RCC 7860 (cell line): ENCODE measurements at places on chromosomes 2 and 18.

- no peak for DNase-seq
These were observed 101.5 kb downstream of the VWA3B start for GRCh38 chr2:98188351-98189046.

- no peak for DNase-seq
These were observed 464.7 kb downstream of the MEIS1 start for GRCh38 chr2:66899648-66900047.

GRCh38 chr18:28045176-28045810, 131.6 kb downstream of the CDH2 start:
- DNase-seq = peak; percentile 74

GRCh38 chr2:181140414-181140813, 160.0 kb downstream of the UBE2E3 start:
- DNase-seq = no peak

GRCh38 chr2:185255566-185255965, 483.0 kb upstream of the FSIP2 start:
- DNase-seq = peak; percentile 61

- no peak for DNase-seq
These were observed 82.3 kb upstream of the NDUFV2 start for GRCh38 chr18:9020221-9020620.

DNA sequence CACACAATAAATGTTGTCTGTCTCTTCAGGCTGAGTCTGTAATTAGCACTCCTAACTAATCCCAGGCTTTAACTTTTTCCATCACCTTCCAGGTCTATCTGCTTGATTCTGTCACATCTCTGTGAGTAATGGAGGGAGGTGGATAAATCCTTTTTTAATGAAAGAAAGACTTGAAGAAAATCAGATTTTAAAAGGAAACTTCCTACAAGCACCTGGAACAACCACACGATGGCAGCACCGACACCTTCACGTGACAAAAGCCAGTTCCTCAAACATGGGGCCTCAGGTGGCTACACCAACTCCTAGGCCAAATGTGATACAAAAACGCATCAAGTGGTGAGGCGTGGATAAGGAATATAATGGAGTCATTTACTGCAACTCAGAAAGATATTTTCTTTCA, 41.8 kb downstream of the TGFBRAP1 start:
- DNase-seq = peak; percentile 13

- no peak for DNase-seq
These were observed 18.4 kb upstream of the WIPF1 start for GRCh38 chr2:174615871-174616436.

DNA sequence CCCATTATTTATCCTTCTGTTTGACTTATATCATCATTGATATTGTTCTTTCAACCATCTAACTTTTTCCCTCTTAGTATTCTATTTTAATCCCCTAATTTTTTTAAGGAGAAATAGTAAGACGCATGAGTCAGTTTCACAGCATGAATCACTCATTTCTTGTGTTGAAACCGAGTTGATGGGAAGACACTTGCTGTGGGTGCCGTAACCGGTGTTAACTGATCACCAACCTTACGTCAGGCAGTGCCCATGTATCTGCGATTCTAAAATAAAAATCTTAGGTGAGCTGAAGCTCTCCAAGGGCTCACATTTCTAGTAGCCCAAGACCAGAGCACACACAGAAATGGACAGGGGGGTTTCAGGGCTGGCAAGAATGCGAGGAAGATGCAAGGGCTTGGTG, 348.1 kb downstream of the GALR1 start:
- no peak for DNase-seq

- DNase-seq = no peak
These were observed 223.9 kb downstream of the ERBB4 start for GRCh38 chr2:212314680-212315079.

DNA sequence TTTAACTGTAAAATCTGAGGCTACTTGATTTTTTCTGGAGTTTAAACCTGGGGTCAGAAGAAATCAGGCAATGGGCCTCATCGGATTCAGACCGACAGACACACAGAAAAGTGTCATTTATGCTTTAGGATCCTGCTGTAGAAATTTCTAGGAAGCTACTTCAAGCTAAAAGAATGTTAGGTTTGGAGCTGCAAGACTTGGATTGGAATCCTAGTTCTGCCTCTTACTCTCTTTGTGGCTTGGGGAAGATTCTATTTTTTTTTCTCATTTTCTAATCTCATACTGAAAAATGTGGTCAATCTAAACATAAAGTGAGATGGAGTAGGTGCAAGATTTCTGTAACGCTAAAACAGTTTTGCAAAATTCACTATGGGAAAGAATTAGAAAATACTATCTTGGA, 48.8 kb upstream of the KCNE4 start:
- DNase-seq = no peak

DNA sequence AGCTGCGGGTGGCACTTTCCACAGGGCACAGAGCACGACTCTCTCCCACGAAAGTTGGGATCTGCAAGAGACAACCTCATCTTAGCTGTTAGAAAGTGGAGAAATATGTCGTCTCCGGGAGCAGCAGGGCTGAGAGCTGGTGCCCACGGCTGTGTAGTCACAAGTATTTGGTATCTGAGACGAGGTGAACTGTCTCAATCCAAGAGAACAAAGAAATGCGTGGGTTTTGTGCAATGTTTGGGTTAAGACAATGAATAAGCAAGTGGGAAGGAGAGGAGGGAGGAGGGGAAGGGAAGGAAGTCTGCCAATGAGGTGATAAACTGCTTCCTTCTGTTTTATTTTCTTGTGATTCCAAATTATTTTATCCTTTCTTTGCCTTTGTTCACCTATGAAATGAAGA, 18.0 kb downstream of the DYTN start:
- no peak for DNase-seq

DNA sequence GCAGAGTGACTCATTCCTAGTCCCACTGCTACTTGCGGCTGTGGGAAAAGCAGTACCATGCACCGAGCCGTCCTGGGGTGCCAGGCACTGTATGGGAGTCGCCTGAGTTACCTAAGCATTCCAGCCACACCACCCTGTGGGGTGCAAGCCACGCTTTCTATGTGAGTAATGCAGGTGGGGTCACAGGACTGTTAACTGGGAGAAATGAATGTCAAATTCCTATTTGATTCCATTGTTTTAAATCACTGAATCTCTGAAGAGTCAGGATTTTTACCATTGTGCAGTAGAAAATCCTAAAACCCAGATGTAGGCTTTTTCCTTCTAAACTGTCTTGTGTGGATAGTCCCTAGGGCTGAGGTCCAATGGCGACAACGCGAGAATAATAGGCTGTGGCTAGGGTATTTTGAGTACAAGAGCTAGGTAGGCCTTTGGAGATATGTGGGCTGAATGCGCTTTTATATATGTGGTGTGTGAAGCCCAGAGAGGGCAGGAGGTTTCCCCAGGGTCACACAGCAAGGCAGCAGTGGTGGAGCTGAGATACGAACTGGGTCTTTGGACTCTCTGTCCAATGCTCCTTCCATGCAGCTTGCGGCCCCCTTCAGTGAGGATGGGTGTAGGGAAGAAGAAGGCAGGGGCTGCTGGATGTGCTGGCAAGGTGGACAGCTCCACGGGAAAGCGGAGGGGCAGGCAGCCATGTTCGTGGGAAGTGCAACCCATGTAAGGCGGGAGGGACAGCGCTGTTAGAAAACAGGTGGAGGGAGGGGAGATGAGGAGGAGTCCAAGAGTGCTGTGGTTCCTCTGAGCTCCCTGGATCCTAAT, 83.2 kb downstream of the DDX1 start:
- DNase-seq = peak; percentile 77

- DNase-seq = no peak
These were observed 4.5 kb downstream of the GBX2 start for GRCh38 chr2:236163471-236164200.

GRCh38 chr2:36123995-36124394, 231.6 kb upstream of the CRIM1 start:
- DNase-seq = no peak

DNA sequence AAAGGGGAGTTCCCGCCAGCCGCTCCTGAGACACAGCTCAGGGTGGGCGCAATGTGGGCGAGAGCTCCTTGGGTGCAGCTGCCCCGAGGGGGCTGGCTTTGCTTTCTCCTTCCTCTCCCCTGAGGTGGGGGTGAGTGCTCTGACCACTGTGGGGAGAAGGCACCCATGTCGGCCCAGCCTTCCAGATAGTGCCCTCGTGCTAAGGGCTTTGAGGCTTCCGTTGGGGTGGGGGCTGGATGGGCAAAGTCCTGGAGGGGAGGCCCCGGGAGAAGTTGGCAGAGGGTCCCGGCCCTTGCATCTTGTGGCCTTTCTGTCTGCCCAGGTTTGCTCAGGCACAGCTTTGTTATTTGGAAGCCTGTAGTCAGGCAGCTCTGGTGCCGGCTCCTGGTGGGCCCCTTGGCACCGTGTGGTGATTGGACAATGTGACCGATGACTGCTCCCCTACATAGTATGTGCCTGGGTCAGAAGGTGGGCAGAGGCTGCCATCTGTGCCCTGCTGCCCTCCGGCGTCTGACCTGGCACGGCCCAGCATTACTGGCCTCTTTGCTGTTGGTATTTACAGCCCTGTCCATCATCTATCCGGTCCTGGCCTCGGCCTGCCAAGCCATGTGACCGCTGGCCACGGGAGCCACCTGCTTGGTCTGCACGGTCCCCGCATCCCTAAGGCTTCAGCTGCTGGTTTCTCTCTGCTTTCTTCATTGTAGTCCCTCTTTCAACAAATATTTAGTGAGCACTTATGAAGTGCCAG, 50.8 kb downstream of the TWIST2 start:
- DNase-seq = no peak

- DNase-seq = peak; percentile 38
These were observed 122.6 kb upstream of the DNAJC10 start for GRCh38 chr2:182593394-182593975.

GRCh38 chr2:195711478-195711877, 54.5 kb downstream of the SLC39A10 start:
- DNase-seq = peak; percentile 19

- no peak for DNase-seq
These were observed 103.9 kb downstream of the EVA1A start for GRCh38 chr2:75456825-75457224.

DNA sequence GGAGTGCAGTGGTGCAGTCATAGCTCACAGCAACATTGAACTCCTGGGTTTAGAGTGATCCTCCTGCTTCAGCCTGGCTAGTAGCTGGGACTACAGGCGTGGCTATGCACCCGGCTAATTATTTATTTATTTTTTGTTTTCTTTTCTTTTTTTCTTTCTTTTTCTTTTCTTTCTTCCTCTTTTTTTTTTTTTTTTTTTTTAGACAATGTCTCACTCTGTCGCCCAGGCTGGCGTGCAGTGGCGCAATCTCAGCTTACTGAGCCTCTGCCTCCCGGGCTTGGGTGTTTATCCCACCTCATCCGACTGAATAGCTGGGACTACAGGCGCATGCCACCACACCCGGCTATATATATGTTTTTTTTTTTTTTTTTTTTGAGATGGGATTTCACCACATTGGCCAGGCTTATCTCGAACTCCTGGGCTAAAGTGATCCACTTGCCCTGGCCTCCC, 1.4 kb upstream of the ANXA4 start:
- DNase-seq = no peak

DNA sequence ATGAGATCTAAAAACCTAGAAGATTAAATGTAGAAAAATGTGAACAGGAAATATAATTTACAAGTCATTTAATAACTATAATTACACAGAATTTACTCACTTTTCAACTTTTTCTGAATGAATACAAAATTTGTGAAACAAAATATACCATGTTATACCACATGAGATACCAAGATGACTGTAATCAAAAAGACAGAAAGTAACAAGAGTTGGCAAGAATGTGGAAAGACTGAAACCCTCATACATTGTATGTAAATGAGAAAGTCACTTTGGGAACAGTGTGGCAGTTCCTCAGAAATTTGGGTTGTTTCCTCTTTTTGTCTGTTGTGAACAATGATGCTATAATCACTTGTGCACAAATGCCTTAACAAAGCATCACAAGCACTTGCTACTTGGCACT, 145.4 kb upstream of the ZNF804A start:
- no peak for DNase-seq

GRCh38 chr2:165757906-165758675, 36.0 kb downstream of the GALNT3 start:
- DNase-seq = no peak

DNA sequence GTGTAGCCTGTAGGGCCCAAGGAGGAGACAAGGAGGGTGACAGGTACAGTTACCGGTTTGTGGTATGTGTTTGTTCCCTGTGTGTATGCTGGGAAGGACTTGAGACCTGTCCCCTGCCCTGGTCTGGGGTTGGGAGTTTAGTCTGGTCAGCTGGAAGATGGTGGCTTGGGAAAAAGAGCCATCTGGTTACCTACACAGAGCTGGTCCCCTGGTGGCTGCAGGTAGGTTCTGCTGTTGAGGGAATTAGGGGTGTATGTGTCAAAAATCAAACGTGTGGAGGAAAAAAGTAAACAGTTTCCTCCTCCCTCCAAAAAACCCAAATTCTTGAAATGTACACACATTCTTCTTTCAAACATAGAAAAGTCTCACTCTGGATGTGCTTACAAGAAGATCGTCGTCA, 24.3 kb downstream of the PTMA start:
- no peak for DNase-seq

DNA sequence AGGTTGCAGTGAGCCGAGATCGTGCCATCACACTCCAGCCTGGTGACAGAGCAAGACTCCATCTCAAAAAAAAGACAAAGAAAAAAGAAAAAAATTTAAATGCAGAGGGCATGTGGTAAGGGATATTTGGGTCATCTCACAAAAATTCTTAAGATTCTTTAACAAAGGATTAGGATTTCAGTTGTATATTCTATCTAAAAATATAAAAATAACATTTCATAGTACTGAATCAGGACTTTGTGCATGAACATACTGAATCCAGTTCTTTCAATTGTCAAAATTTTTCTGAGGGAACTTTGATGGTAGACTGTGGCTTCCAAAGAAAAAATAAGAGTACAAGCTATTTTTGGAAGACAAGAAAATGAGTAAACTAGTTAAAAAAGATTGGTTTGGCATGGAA, 6.5 kb upstream of the PPP3R1 start:
- no peak for DNase-seq

DNA sequence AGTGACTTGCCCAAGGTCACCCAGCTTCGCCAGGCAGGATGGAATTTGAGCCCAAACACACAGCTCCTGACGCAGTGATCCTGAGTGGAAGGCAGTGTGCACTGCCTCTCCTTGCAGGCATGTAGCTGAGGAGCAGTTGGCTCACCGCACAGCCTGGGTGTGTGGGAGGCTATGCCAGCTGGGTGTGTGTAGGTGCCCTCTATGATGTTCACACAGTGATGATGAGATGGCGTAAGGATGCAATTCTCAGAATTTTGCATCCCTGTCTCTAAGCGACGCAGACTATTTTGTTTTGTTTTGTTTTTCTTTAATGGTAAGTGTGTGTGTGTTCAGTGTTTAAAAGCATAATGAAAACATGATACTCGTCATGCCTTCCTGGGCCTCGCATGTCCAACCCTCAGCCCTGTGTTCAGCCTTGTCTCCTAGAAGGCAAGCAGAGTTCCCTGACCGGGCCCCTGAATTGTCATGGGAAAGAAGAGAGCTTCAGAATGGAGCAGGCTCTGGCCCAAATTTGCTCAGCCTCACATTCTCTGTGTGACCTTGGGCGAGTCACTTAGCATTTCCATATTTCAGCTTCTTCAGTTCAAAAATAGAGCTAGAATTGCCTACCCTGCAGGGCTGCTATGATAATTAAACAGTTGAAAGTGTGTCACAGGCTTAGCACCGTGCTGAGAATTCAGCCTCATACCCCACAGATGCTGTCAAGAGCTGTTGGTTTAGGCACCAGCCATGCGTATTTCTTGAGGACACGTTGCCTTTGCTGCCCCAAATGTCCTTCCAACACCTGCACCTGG, 603.6 kb upstream of the RAB6C start:
- no peak for DNase-seq
